ENCODE measurements at places on chromosomes 3 and 15.

DNA sequence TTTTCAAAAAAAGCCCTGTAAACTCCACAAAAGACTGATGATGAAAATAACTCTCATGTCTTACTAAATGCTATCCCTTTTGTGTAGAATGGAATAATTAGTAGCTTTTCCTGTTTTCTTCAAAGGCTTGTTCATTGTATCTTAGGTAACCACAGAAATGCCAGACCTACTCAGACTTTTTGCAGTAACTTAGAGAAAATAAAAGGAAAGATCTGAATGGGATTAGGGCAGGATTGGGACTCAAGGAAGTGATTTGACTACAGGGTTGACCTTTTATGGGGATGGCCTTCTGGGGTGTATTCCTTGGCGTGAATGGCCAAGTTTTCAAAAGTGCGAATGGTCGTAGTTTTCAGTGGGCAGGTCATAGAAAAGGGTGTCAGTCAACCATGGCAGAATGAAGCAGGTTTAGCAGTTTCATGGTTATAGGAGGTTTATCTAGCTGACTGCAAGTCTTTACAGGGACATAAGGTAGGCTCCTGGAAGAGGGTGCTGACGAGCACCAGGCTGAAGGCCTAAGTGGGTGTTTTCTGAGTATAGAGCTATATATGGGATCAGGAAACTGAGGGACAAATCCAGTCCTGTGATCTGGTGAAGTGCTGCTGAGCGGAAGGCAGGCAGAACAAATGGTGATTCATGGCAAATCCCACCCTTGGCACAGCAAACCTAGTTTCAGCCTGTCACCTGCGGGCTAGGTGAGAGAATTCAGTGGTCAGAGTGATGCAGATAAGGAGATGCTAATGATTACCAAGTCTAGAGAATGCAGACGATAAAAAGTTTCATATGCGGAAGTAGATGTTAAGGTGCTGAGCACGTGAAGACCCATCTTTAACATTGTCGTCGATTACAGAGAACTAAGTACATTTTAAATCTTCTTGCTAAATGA, 46.4 kb downstream of the IL1RAP start:
- no peak for DNase-seq

DNA sequence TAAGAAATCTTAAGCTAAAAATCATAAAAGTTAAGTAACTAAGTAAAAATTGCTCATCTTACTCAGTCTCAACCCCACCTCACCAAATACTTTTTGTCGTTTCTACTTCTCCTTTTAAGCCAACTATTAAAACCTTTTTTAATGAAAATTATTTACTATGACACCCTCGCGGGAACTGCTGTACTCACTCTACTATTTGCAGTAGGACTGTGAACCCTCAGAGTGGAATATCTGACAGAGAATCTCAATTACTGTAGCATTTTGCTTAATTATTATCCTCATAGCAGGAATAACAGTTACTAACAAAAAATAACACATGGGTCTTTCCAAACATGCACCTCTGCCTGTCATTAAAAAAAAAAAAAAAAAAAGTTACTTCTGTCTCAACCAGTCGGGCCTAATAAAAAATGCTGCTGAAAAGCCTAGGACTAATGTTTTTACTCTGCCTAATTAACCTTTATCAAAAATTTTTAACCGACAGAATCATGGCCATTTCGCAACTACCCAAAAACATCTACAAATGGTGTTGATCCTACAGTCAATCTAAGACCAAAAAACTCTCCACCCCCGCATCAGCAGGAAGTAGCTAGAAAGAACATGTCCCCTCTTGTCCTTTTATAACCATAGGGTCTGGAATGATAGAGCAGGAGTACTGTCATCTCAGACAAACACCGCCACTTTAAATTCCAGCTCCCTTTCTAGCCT, 10.2 kb downstream of the ALDH1L1 start:
- no peak for DNase-seq

- peak; percentile 10 for DNase-seq
Observed at GRCh38 chr3:53102601-53103147, 27.6 kb downstream of the RFT1 start.

DNA sequence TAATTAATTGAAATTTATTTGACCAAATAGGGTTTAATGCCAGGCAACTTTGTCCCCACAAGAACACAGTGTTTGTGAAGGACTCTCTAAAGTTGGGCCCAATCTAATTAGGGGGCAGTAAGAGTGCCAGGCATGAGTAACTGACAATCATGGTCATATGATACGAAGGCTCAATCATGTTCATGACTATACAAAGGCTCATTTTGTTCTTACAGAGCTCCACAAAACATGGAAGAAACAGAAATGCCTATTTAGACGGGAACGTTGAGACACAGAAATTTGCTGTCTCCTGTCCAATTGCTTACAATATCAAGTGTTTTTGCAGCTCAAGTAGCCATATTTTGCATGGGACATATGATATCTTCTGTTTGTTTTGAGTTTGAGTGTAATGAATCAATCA, 391.1 kb downstream of the SI start:
- no peak for DNase-seq

DNA sequence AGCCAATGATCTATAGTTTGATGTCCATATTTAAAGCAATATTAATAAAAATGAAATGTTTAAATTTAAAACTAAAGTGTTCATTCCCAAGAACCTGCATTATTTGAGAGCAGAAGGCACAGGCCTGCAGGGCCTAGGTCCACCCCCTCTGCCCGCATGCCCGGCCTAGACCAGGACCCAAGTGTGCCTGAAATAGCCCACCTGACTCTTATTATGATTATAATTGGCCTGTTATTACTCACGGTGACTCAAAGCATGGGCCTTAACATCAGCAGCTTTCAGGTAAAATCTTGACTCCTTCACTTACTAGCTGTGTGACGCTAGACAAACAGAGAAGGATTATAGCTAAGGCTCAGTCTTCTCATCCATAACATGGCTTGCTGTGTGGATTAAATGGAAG, 128.8 kb downstream of the PLCL2 start:
- no peak for DNase-seq

DNA sequence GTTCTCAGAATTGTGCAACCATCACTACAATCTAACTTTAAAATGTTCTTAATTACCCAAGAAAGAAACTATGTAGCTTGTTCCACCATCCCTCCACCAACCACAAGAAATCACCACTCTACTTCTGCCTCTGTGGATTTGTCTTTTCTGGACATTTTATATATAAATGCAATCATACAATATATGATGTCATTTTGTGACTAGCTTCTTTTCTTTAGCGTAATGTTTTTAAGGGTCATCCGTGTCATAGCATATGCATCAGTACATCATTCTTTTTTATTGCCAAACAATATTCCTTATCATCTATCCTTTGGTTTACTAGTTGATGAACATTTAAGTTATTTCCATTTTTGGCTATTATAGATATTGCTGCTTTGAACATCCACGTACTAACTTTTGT, 5.8 kb downstream of the ROBO2 start:
- no peak for DNase-seq

DNA sequence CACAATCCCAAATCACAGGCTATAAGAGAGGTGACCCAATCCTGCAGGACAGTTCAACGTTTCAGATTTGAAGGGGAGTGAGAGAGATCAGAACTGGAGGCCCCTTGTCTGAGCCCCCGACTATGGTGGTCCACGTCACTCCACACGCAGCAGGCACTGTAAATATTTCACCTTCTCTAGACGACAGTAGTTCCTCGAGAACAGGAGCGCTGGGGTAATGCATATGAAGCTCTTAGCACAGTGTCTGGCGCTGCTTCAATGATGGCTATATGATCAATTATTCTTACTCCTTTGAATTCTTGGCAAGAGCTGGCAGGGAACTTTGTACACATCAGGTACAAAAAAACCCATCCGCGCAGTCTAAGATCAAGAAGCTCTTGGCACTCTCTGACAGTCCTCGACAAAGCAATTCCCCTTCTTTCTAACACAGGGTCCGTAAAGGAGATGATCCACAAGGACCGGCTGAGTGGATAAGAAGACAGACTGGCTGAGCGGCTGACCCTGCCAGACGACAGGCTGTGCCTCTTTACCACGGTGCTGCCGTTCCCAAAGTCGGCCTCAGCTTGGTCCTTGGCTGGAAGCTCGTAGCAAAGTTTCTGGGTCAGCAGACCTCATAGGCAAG, 522 bp upstream of the NRROS start:
- no peak for DNase-seq

GRCh38 chr3:23084367-23084766, 118.8 kb upstream of the UBE2E2 start:
- no peak for DNase-seq
